ACHN (cell line): ENCODE measurements at places on chromosomes 3 and 15.
A peak's percentile ranks its signal among the peaks of the same experiment; 100 is the strongest.

DNA sequence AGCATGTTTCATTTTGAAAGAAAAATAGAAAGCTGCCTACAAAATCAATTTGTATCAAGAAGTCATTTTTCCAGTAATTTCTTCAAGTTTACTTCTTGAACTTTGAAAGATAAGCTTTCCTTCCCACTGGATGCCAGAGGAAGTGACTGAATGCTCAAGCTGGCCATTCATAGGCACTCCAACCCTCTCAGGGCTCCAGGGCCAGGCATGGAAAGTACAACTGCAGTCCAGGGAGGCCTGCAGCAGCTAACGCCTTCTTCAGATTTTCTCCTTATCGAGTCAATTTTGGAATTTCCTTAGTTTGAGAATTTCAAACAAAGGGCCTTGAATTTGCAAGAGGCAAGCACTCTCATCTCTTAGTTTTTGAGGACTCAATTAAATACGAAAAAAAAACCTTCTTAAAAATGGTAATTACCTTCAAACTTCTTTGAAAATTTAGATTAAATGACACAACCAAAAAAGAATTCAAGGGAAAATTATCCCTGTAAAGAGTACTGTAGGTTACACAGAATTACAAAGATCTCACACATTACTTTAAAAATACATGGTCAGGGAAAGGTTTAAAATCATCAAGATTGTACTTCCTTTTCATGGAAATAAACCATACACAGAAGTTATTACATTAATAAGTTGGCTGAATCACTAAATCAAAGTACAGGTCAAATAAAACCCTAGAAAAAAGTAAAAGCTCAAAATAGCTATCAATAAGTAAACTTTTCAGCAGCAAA, 2.5 kb downstream of the UBP1 start:
- peak; percentile 51 for DNase-seq

DNA sequence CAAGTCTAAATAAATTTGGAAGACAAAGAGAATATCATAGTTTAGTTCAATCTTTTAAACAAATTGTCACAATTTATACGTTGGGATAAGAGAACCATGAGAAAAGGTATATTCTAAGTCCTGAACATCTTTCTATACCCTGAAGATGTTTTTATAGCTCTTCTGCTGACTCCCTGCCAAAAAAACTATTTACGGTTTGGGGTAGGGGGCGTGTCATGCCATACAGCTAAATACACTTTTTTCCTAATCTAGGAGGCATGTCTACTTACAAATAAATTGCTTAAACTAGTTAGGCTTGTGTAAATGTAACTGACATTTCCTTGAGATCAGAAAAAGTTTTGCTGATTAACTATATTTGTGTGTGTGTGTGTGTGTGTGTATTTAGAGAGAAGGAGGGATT, 163.3 kb downstream of the PGPEP1L start:
- no peak for DNase-seq

DNA sequence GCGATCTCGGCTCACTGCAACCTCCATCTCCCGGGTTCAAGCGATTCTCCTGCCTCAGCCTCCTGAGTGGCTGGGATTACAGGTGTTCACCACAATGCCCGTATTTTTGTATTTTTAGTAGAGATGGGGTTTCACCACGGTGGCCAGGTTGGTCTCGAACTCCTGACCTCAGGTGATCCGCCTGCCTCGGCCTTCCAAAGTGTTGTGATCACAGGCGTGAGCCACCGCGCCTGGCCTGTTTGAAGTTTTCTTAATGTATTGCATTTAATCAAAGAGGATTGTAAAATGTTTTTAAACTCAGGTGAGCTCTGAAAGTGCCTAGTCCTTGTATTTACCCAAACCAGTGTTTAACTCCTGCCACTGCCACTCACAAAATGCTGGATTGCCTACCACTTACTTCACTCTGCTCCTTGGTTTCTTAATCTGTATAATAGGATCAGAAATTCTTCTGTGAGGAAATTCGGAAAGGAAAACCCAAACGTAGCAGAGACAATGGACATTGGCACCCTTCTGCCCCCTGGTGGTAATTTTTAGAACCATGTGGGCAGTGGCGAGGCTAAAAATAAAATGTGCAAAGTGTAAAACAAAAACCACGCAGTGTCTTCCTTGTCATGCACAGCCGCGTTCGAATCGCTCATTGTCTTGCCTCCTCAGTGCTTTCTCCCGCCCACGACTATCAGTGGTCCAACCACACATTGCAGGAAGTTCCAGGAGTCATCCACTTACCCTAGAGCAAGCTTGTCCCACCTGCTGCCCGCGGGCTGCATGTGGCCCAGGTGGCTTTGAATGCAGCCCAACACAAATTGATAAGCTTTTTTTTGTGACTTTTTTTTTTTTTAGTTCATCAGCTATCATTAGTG, 27.3 kb downstream of the CEP19 start:
- DNase-seq = peak; percentile 48

DNA sequence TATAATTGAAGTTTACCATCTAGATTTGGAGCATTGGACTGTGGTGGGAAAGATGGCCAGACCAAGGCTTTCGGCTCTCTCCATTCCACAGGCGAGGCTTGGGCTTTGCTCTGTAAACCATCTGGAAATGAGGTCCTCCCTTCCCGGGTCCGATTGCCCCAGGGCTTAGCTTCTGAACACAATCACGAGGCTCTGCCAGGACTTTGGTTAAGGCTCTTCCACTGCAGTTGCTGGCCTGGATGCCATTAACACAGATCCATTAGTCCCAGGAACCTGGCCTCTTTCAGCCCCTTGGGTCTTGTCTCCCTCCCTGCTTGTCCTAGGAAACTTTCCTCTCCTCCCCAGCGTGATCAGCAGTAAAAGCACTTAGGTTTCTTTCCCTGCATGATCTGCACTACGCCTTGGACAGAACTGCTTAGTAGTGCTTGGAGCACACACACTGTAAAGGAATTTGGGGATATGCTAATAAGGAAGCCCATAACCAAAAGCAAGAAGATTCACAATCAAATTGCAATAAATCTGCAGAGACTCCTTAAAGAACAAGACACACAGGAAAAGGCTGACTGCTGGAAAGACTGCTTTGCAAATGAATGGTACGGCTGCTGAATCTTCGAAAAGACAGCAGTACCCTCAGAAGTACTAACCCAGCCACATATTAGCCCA, 154.3 kb downstream of the ECT2 start:
- no peak for DNase-seq

DNA sequence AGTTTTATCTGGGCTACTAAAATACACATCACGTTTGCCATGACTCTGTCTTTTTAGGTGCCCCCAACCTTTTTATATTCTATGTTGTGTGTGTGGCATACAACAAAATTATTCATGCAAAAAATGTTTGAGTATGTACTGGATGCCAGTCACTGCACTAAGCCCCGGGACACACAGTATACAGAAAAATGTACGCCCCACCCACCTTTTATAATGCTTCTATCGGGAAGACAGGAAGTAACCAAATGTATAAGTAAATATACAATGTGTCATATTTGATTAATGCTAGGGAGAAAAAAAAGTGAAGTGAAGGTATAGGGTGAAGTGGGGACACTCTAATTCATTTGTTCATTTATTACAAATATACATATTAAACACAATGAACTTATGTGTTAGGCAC, 503.4 kb upstream of the MDFIC2 start:
- DNase-seq = no peak

DNA sequence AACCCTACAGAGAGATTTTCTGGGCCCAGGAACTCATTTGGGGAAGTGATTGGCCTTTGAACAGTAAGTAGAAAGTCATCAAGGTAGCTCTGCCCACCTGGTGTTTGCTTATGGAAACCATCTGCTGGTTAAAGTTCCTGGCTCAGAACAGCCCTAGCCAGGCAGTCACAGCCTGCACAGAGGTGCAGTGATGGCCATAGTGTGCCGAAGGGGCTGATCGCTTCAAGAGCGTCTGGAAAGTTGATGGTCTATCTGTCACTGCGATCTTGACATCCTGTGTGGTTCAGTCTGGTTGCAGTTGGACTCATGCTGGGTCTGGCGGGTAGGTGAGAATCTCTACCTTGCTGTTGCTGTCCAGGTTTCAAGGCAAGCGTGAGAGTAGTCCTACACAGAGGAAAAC, 151.6 kb downstream of the SLCO3A1 start:
- no peak for DNase-seq

- DNase-seq = no peak
Observed at GRCh38 chr3:115766587-115767482, 143.5 kb downstream of the GAP43 start.

DNA sequence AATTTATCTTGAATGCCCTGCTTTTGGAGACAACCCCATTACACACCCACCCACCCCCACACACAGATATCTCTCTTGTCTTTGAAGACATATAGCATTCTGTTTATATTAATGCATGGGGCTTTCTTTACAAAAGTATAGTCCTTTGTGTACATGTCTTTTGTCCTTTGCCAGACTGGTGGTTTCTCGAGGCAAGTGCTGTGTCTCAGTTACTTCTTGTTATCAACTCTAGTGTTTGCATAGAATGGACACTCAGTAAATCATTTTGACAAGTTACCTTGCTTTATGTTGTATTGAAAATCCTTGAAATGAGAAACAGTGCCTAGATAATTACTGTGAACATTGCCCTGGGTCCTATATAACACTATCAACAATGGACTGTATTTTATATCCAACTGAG, 33.9 kb downstream of the KBTBD8 start:
- DNase-seq = no peak

GRCh38 chr3:15289661-15290060, 42.7 kb downstream of the SH3BP5 start:
- DNase-seq = no peak

DNA sequence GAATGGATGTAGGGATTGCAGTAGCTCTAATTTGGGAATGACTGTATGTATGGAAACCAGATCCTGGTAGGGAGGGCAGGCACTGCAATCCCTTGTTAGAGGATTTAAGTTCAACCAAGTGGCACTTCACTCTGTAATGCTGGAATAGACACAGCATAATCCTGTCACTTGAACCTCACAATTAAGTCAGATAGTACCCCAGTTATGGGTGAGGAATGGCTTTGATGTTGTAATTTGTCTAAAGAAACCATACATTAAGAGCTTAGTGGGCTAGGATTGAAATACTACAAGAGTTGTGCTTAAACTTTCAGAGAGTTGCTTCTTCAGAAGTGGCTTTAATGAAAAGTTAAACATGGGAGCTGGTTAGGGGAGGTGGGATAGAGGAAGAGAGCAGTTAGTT, 9.3 kb downstream of the RAB7A start:
- no peak for DNase-seq

DNA sequence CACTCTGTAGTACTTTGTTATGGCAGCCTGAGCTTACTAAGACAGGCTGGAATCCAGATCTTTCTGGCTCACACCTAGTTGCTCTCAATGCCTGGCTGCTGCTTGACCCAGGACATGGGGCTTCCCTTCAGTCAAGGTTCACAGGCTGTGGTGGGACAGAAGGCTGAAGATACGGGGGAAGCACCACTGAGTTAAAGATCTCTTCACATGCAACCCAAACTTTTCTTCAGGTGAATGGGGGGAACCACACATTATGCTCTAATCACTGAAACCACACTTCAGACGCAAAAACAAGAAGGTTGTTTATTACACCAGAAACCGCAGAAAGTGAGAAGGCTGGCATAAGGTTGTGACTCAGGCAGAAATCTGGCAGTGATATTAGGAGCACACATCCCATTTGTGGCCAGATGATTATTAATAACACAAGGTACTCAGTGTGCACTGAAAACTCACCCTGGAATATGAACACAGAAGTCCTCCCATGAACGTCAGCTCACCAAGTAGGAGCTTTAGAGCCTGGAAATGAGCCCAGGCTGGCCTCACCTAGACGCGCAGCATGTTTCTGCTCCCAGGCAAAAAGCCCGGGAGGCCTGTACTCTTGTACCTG, 230.5 kb upstream of the CHRNA7 start:
- DNase-seq = no peak

- no peak for DNase-seq
Observed at GRCh38 chr3:121992601-121993560, 29.2 kb downstream of the ILDR1 start.

- DNase-seq = no peak
Observed at GRCh38 chr3:131242201-131242600, 139.4 kb upstream of the NUDT16 start.

- DNase-seq = no peak
Observed at GRCh38 chr3:50450209-50450921, 53.1 kb downstream of the CACNA2D2 start.

DNA sequence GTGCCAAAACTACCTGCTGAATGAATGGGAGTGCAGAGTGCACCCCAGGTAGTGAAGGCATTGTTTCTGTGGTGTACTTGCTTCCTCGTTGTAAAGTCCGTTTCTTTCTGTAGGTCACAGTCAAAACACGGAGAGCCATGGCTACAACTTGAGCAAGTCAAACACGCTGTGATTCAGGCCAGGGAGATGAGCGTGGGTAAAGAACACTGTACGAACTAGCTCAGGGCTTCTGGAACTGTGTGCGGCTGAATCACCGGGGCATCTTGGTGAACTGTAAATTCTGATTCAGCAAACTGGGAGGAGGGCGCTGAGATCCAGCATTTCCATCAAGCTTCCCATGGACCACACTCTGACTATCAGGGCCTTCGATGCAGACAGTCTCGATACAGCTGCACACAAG, 5.0 kb upstream of the TNK2 start:
- no peak for DNase-seq

DNA sequence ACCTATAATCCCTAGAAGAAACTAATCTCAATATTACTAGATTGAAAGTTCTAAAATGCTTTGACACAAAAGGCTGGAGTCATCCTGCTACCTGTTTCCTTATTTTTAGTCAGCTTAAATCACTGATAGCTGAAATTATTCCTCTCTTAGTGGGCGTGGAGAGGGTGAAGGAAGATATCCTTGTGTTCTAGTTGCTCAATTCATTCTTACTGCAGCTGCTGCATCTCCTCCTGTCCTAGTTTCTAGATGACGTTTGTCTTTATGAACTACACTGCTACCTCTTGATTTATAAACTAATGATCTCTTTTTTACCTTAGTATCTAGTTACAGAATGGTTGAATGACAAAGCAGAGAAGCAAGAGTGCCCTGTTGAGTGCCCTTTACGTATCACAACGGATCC, 50.7 kb downstream of the SETD5 start:
- DNase-seq = no peak

DNA sequence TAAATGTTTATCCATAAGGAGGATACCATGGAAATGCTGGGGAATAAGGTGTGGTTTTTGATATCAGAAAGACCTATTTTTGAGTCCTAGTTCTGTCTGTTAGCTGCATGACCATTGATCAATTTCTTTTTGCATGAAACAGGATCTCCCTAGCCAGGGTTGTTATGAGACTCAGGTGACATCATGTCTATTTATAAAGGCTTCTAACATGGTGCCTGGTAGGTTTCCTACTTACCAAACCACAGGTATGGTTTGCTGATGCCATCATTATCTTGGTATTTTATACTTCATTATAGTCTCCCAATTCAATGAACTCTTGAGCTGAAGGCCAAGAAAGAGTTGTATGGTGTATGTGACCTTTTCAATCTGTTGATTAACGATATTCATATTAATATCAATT, 144.0 kb downstream of the CLSTN2 start:
- no peak for DNase-seq

DNA sequence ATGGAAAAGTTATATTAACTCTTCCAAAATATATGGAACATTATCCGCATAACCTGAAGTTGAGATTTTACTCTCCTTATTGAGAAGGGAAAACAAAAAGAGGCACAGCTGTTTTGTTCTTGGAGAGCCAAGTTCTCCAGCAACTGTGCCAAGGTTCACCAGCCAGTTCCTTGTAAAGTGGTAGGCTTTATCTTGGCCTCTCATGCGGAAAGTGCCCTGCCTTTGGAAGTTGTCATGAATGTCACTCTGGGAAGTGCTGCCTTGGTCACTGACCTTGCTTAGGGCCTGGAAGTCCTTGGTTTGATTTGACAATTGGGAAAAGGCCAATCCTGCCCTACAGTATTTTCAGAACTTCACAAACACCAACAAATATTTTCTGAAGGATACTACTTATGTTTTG, 44.2 kb upstream of the THRB start:
- no peak for DNase-seq

GRCh38 chr3:159739166-159739565, 249.5 kb upstream of the IL12A start:
- no peak for DNase-seq
